ENCODE measurements at places on chromosomes 4 and X.
A peak's percentile ranks its signal among the peaks of the same experiment; 100 is the strongest.

DNA sequence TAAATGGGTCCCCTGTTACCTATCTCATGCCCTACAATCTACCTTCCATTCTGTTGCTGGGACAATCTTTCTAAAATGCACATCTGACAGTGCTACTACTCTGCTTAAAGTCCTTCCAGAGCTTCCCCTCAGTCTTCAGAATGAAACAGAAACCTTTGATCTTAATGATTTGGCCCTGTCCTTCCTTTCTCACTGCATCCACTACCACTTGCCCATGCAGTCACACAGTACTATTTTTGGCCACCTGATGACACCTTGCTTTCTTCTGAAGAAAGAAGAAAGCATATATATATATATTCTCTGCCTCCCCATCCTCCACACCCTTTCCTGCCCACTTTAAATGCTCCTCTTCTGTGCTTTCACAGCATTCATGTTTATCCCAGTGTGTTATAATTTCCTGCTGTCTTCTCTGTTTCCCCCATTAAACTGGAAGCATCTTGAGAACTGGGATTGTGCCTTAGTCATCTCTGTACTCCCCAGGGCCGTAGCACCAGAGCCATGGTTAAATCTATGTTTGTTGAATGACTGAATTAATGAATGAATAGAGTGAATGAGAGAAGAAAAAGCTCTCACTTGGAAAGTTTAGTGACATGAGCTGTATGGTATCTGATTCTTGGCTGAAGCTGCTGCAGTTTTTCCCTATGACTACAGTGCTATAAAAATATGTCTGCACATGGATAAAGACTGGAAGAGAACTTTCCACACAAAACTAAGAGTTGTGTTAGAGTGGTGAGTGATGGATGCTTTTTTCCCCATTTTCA, 56.2 kb downstream of the RTL9 start:
- DNase-seq: peak; percentile 83

- no peak for DNase-seq
These were observed 15.6 kb downstream of the PNMA6F start for GRCh38 chrX:153305972-153306371.

GRCh38 chrX:126985027-126985426, 165.5 kb downstream of the PRR32 start:
- no peak for DNase-seq

GRCh38 chr4:47160095-47160494, 128.7 kb downstream of the GABRB1 start:
- no peak for DNase-seq

- peak; percentile 45 for DNase-seq
These were observed 7.4 kb upstream of the PGRMC1 start for GRCh38 chrX:119228512-119229252.

- no peak for DNase-seq
These were observed 398.3 kb downstream of the PRDM5 start for GRCh38 chr4:120524237-120524636.

GRCh38 chr4:47824840-47825239, 13.0 kb downstream of the CORIN start:
- DNase-seq: peak; percentile 67

- peak; percentile 87 for DNase-seq
These were observed 9.4 kb upstream of the MMAA start for GRCh38 chr4:145609481-145610427.

- peak; percentile 78 for DNase-seq
These were observed 195.9 kb downstream of the SHOX start for GRCh38 chrX:826448-826847.

- DNase-seq: peak; percentile 56
These were observed 159.2 kb upstream of the SLC7A11 start for GRCh38 chr4:138401334-138401733.

GRCh38 chr4:6754481-6755087, 27.9 kb upstream of the KIAA0232 start:
- no peak for DNase-seq

DNA sequence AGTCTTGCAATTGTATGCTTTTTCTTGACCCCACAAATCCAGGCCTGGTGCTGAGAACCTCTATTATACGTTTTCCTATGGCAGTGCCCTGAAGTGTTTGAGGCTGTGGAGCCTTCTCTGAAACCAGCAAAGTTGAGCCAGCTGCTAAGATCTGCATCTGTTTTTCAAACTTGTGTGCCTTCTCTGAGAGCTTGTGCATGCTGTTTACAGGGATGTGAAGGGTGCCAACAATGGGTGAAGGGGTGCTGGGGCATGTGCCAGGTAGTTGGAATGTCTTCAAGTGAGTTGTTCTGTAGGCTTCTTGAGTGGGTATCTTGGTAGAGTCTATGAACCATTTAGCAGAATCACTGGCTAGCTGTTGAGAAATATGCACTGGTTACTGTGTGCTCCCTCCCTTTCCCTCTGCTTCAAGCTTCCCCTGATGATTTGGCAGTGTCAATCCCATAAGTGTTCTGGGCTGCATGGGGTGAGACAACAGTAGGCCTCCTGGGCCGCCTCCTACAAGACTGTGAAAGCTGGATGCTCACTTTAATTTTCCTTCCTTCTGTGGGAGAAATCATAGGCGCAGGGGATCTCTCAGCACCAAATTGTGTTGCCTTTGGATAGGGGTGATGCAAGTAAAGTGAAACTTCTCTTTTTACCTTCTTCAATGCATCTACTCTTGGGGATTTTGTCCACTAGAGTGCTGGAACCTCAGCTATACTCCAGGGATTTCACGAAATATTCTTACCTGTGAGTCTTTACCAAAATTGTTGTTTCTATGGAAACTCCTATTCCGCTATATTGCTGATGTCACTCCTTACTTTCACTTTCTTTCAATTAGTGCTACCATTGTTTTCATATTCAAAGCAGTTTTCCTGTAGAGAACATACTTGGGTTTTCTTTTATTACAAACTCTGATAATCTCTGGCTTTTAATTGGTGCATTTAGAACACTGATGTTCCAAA, 30.0 kb downstream of the ITM2A start:
- DNase-seq: no peak

GRCh38 chrX:46446727-46447378, 98.4 kb downstream of the ZNF674 start:
- DNase-seq: peak; percentile 92

- DNase-seq: peak; percentile 94
These were observed 65.2 kb upstream of the LNX1 start for GRCh38 chr4:53656421-53656981.

DNA sequence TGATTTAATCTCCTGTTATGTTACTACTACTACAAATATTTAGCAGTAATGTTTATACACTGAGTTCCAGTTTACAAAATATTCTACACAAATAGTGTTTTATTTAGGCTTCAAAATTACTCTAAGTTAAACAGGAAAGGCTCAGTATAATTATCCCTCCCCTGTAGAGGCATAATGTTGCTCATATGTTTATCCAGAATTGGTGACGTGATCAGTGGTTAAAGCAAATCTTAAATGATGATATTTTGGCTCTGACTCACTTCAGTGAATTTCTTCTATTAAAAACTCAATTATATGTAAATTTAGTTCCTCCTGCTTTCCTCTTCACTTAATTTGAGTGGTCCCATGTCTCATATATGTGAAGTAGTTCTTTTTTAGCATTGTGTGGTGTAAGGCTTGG, 438.5 kb downstream of the ADGRL3 start:
- no peak for DNase-seq

- peak; percentile 65 for DNase-seq
These were observed 27.5 kb upstream of the DOCK11 start for GRCh38 chrX:118468122-118468521.

GRCh38 chrX:39967348-39967747, 130.4 kb downstream of the BCOR start:
- DNase-seq: no peak

- no peak for DNase-seq
These were observed 309.4 kb downstream of the PPP3CA start for GRCh38 chr4:101037938-101038413.

DNA sequence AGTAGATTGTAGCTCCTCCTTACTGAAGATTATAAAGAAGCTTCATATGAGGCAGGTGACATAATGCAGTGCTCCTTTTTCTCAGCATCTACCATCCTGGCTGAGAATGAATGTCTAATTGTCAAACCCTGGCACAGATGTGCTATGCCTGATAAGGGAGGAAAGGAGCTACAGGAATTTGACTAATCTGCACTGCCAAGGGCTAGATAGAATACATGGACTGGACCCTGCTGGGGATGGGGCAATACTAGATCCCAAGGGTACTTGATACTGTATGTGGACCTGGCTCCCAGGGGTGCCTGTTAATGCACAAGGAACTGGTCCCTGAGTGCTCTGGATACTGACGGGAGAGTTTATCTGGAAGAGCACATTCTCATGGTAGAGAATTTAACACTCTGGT, 362.2 kb upstream of the EMCN start:
- no peak for DNase-seq

GRCh38 chrX:20519826-20520225, 253.1 kb upstream of the RPS6KA3 start:
- DNase-seq: no peak

GRCh38 chr4:178752954-178753525, 1310.8 kb upstream of the AGA start:
- DNase-seq: peak; percentile 10

GRCh38 chr4:81180916-81181315, 34.1 kb downstream of the PRKG2 start:
- DNase-seq: no peak

DNA sequence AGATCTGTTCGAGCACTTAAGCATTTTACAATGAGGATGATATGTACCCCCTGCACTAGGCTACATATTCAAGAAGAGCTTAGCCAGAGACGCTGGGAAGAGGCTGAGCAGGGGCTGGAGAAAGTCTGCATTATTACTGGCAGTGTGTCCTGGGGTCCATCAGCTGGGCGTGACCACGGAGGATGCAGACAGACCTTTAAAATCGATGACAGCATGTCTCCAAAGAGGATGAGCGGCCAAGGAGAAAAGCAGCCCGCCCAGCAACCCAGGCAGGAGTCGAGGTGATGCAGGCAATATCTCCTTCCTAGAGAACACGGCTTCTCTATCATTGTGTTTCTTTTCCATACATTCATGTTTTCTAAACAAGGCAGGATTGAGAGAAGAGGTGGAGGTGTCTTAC, 300.7 kb downstream of the USP46 start:
- peak; percentile 85 for DNase-seq

GRCh38 chr4:43341741-43342140, 449.2 kb downstream of the GRXCR1 start:
- DNase-seq: no peak

GRCh38 chrX:138946926-138947325, 235.4 kb upstream of the FGF13 start:
- no peak for DNase-seq

DNA sequence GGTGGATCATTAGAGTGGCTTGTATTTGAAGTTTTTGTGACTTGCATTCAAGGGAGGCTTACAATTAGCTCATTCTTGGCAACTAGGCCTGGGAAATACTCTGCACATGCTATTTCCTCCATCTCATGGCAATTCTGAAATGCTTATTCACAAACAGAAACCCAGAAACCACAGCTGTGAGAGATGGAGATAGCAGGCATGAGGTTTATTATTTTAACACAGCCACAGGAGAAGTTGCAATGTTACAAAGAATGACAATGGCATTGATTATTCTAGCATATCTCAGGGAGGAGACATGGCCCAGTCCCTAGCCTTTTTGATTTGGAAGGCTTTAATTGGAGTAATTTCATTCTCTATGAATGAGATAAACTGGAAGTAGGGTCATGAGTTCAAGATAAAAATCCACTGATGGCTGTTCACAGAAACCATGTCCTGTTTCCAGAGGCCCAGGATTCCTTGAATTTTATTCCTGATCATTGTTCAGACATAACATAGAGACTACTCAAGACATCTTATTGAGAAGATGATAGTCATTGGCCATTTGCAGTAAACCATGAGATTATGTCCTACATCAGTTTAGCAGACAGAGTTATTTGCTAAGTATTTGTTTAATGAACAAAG, 123.9 kb downstream of the MID1 start:
- DNase-seq: peak; percentile 92

DNA sequence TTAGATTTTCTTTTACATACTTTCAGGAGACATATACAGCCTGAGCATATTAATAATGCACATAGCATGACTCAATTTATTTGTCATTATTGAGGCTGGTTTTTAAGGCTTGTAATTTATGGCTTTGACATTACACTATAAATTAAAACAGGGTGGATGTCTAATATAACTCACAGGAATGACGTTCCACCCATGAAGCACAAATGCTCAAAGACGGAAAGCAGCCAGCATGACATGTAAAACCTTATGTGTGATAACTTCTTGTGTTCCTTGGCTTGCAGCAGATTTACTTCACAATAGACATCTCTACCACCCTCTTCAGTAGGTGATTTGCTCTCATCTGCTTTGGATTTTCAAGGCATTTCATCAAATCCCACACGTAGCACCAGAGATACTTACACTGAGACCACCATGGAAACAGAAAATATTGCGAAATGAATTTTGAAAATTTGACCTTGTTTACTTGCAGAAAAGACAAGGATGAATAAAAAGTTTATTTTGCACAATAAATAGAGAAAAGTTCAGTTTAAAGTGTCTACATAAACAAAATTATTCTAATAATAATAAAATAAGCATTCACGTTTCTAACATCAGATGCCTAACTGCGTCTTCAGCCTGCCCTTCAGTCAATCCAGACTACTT, 64.7 kb upstream of the BTC start:
- peak; percentile 38 for DNase-seq

- DNase-seq: no peak
These were observed 19.1 kb downstream of the GSX2 start for GRCh38 chr4:54118850-54119589.

DNA sequence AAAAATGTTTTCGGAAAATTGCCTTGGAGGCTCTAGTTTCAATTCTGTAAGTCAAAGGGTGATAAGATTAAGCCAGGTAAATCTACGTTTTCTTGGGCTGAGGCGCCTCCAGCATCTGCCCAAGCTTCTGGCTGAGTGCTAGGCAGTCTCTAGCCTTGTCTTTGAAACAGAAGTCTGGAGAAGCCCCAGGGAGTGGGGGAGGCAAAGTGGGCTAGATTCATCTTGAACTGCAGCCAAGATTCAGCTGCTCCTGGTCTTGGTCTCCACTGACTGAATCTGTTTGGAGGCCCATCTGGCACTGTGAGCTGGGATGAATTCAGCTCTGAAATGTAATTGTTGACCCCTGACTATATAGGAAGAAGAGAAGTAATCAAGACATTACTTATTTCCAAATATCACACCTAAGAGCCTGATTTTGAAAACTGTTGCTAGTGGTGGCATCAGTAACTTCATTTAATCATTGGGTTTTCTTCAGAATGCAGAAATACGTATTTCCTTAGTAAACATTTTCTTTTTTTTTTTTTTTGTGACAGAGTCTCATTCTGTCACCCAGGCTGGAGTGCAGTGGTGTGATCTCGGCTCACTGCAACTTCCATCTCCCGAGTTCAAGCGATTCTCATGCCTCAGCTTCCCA, 187.3 kb upstream of the LEF1 start:
- peak; percentile 60 for DNase-seq

GRCh38 chr4:184968784-184969201, 49.5 kb upstream of the HELT start:
- no peak for DNase-seq

GRCh38 chr4:98778206-98778605, 119.8 kb upstream of the TSPAN5 start:
- DNase-seq: no peak

DNA sequence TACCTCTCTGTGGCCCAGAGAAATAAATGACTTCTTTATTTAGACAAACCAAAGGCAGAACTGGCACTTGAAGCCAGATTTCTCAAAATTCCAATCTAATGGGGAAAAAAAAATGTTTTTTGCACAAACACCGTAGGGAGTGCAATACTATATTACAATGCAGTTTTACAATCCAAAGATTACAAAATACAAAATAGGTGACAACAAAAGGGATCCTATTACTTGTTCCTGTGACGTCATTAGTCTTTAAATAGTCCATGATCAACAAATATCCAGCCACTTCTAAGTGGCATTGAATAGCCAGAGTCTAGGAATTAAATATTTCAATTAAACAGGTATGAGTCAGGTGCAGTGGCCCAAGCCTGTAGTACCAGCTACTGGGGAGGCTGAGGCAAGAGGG, 3.0 kb upstream of the APBB2 start:
- DNase-seq: no peak
